Left lung (tissue), 14 donors: ENCODE measurements at places on chromosomes 16 and 17. TPM values are rescaled to one million over a fixed set of nuclear protein-coding genes. Genes with fewer than 3 reads are reported as not detected.

The CIBAR2 gene
- total RNA-seq = 9.6 TPM

- H3K4me1 ChIP-seq = no peaks in the 10 kb centered on the region
- H3K27ac ChIP-seq = no peak overlapping the region
- no peak overlapping the region for H3K4me3 ChIP-seq
- no peak for DNase-seq
- H3K27me3 ChIP-seq = no peaks in the 10 kb centered on the region
Measured at GRCh38 chr16:57032931-57033330, 43.6 kb downstream of the NLRC5 start.

DNA sequence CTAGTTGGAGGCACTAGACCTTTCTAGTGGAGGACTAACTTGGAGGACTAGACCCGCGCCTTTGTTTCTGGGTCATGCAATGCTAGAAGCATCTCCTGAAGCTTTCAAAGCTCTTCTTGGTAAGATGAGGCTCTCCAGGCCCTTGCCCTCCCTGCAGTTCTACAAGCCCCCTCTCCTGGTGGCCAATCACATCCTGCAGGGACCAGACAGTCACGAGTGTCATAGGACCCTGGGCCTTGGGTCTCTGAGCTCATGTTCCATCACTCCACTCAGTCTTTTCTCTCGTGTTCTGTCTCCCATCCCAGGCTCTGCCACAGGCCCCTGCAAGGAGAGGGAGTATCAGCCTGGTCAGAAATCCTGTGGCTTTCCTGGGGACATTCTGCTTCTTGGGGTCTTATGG lies 119.6 kb downstream of the CYLD start:
- H3K36me3 ChIP-seq = no peaks in the 10 kb centered on the region
- H3K27ac ChIP-seq = no peak overlapping the region
- DNase-seq = no peak

The MT3 gene
- total RNA-seq = not detected

GRCh38 chr17:32926183-32926582 lies 1.8 kb upstream of the TMEM98 start:
- H3K27me3 ChIP-seq = no peaks in the 10 kb centered on the region
- H3K4me3 ChIP-seq = no peak overlapping the region
- peaks cover 5% of the 10 kb centered on the region for H3K4me1 ChIP-seq
- no peak overlapping the region for H3K27ac ChIP-seq

The THOC6 gene
- total RNA-seq = 24.0 TPM

GRCh38 chr17:71423871-71424546 lies 696.8 kb upstream of the SOX9 start:
- H3K36me3 ChIP-seq = no peaks in the 10 kb centered on the region
- no peak overlapping the region for H3K27ac ChIP-seq
- no peak for DNase-seq
- no peaks in the 10 kb centered on the region for H3K4me1 ChIP-seq
- H3K27me3 ChIP-seq = no peaks in the 10 kb centered on the region
- H3K4me3 ChIP-seq = no peak overlapping the region

- H3K36me3 ChIP-seq = no peaks in the 10 kb centered on the region
- H3K4me1 ChIP-seq = no peaks in the 10 kb centered on the region
- no peak for DNase-seq
- no peak overlapping the region for H3K4me3 ChIP-seq
Measured at GRCh38 chr16:49120631-49121030, 161.0 kb downstream of the CBLN1 start.

- no peak overlapping the region for H3K27ac ChIP-seq
- no peaks in the 10 kb centered on the region for H3K4me1 ChIP-seq
- H3K27me3 ChIP-seq = no peaks in the 10 kb centered on the region
- no peaks in the 10 kb centered on the region for H3K36me3 ChIP-seq
Measured at GRCh38 chr17:66725956-66726355, 109.0 kb upstream of the CACNG5 start.

- no peaks in the 10 kb centered on the region for H3K36me3 ChIP-seq
- H3K4me1 ChIP-seq = no peaks in the 10 kb centered on the region
- no peak for DNase-seq
- H3K27ac ChIP-seq = no peak overlapping the region
- H3K27me3 ChIP-seq = no peaks in the 10 kb centered on the region
Measured at GRCh38 chr16:58399718-58400633, 7.7 kb downstream of the GINS3 start.

DNA sequence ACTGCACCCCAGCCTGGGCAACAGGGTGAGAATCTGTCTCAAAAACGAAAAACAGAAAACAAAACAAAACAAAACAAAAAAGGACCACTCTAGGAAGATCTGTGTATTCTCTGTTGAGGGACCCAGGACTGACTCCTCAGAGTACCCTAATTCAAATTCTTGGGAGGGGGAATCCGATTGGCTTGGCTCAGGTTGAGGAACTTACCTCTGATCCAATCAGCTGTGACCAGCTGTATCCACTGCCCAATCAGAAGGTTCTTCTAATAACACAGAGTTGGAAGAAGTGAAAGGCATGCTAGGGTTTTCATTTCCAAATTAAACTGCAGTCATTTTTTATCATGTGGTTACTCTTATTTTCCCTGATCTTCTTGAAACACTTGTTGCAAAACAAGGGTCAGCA lies 105.9 kb upstream of the CACNG3 start:
- H3K36me3 ChIP-seq = no peaks in the 10 kb centered on the region
- H3K4me1 ChIP-seq = no peaks in the 10 kb centered on the region
- no peaks in the 10 kb centered on the region for H3K27me3 ChIP-seq
- no peak overlapping the region for H3K27ac ChIP-seq
- DNase-seq = no peak
- no peak overlapping the region for H3K4me3 ChIP-seq

The CACNG4 gene
- 1.5 TPM for total RNA-seq

GRCh38 chr17:75827308-75828075 lies 16.7 kb downstream of the UNC13D start:
- H3K27ac ChIP-seq = peak overlapping the region; percentile 39
- peaks cover 92% of the 10 kb centered on the region for H3K36me3 ChIP-seq
- peak overlapping the region; percentile 7 for H3K4me3 ChIP-seq

GRCh38 chr16:24610416-24610755 lies 71.0 kb downstream of the RBBP6 start:
- no peak overlapping the region for H3K4me3 ChIP-seq
- no peak overlapping the region for H3K27ac ChIP-seq
- H3K27me3 ChIP-seq = peaks cover 4% of the 10 kb centered on the region
- no peak for DNase-seq
- no peaks in the 10 kb centered on the region for H3K36me3 ChIP-seq

GRCh38 chr17:75878174-75878998 lies at the start of gene TRIM47:
TSS of gene TRIM47 (minus strand) at chr17:75878581. CDS start at chr17:75878548, 33 bp downstream.
- DNase-seq = peak; percentile 70
- H3K27ac ChIP-seq = peak within 1 kb of the TSS; percentile 94
- peaks cover 23% of the 10 kb centered on the region for H3K4me1 ChIP-seq
- H3K36me3 ChIP-seq = peaks cover 22% of the 10 kb centered on the region

The FOXL1 gene
- 0.99 TPM for total RNA-seq

DNA sequence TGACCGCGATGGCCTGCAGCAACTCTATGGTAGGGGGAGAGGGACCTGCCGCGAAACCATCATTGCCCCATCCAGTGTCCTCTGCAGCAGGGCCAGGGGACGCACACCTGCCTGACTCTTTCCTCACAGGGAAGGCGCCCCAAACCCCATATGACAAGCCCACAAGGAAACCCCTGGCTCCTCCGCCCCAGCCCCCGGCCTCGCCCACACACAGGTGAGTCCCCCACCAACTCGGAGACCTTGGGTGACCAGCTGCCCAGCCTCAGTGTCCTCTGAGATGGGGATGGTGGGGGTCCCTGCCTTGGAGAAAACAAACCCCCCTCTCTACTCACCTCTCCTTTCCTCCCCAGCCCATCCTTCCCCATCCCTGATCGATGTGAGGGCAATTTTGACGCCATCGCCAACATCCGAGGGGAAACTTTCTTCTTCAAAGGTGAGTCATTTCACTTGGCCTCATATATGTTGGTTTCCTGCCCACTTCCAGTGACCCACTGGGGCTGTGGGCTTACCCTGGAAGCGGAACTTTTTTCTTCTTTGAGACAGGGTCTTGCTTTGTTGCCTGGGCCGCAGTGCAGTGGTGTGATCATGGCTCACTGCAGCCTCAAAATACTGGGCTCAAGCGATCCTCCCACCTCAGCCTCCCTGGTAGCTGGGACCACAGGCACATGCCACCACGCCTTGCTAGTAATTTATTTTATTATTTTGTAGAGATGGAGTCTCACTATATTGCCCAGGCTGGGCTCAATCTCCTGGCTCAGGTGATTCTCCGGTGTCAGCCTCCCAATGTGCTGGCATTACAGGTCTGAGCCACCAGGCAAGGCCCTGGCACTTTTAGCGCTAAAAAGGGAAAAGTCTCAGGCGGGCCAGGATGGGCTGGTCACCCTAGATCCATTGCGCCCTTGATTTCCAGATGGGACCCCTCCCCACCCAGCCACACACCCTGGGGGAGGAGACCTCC lies 8.0 kb upstream of the IL32 start:
- no peaks in the 10 kb centered on the region for H3K27me3 ChIP-seq
- DNase-seq = no peak
- H3K36me3 ChIP-seq = peaks cover 6% of the 10 kb centered on the region
- no peak overlapping the region for H3K4me3 ChIP-seq
- H3K27ac ChIP-seq = peak overlapping the region; percentile 86
- peaks cover 12% of the 10 kb centered on the region for H3K4me1 ChIP-seq

DNA sequence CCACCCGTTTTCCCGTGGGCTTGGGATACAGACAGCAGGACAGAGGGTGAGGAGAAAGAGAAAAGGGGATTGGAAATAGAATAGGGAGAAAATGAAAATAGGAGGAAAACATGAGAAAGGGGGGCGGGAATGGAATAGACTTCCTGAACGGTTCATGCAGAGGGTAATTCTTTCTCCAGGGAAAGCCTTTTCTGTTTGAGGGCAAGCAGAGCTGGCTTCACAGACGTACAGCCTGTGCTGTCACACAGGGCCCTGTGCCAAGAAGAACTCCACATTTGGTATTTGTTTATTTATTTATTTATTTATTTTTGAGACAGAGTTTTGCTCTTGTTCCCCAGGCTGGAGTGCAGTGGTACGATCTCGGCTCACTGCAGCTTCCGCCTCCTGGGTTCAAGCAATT lies 12.0 kb downstream of the MILR1 start:
- DNase-seq = no peak
- no peaks in the 10 kb centered on the region for H3K4me1 ChIP-seq
- no peaks in the 10 kb centered on the region for H3K27me3 ChIP-seq
- H3K27ac ChIP-seq = no peak overlapping the region
- H3K4me3 ChIP-seq = no peak overlapping the region
- no peaks in the 10 kb centered on the region for H3K36me3 ChIP-seq

DNA sequence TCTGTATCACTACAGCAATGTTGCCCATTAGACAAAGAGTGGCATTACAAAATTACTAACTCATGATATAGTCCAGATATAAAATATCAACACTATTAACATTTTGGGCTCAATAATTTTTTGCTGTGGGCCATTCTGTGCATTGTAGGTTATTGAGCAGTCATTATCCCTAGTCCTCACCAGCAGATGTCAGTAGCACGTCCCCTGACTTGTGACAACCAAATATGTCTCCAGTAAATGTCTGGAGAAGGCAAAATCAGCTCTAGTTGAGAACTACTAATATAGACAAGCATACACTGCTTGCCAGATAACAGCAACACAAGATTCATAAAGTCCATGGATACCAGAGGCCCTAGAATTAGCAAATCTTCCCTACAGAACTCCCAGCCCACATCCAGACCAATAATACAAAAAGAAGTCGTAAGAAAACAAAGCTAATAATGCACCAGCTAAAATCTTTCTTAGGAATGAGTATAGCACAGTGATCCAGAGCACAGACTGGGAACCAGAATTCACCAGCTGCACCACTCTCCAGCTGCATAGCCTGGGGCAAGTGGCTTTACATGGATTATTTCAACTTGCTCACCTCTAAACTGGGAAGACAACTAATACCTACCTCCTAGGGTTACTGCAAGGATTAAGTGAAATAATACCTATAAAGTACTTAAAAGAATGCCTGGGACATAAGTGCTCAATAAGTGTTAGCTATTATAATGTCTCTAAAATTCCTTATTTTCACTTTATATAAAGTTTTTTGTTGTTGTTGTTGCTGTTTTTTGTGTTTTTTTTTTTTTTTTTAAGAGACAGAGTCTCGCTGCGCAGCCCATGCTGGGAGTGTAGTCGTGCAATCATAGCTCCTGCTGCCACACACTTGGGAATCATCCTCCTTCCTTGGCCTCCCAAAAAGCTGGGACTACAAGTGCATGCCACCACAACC lies 23.7 kb downstream of the HELZ start:
- H3K4me3 ChIP-seq = no peak overlapping the region
- H3K27ac ChIP-seq = no peak overlapping the region
- DNase-seq = no peak
- peaks cover 30% of the 10 kb centered on the region for H3K4me1 ChIP-seq

The MYH8 gene
- total RNA-seq = not detected

The MLST8 gene
- 39.0 TPM for total RNA-seq

- H3K4me3 ChIP-seq = peak overlapping the region; percentile 41
- H3K4me1 ChIP-seq = peaks cover 18% of the 10 kb centered on the region
- peak overlapping the region; percentile 92 for H3K27ac ChIP-seq
- peaks cover 8% of the 10 kb centered on the region for H3K27me3 ChIP-seq
- H3K36me3 ChIP-seq = no peaks in the 10 kb centered on the region
- DNase-seq = no peak
Measured at GRCh38 chr16:55479430-55480140, 587 bp downstream of the MMP2 start.

GRCh38 chr16:27326738-27327585 lies 13.2 kb downstream of the IL4R start:
- H3K4me3 ChIP-seq = peak overlapping the region; percentile 22
- no peaks in the 10 kb centered on the region for H3K27me3 ChIP-seq
- H3K27ac ChIP-seq = peak overlapping the region; percentile 86
- H3K36me3 ChIP-seq = no peaks in the 10 kb centered on the region
- peak; percentile 54 for DNase-seq

The OR1F1 gene
- total RNA-seq = not detected

GRCh38 chr17:8062807-8063483 lies 24.1 kb downstream of the ALOX15B start:
- peaks cover 8% of the 10 kb centered on the region for H3K4me1 ChIP-seq
- H3K36me3 ChIP-seq = no peaks in the 10 kb centered on the region
- DNase-seq = no peak
- no peak overlapping the region for H3K27ac ChIP-seq
- H3K4me3 ChIP-seq = no peak overlapping the region
- peaks cover 33% of the 10 kb centered on the region for H3K27me3 ChIP-seq

The ZPBP2 gene
- not detected for total RNA-seq

DNA sequence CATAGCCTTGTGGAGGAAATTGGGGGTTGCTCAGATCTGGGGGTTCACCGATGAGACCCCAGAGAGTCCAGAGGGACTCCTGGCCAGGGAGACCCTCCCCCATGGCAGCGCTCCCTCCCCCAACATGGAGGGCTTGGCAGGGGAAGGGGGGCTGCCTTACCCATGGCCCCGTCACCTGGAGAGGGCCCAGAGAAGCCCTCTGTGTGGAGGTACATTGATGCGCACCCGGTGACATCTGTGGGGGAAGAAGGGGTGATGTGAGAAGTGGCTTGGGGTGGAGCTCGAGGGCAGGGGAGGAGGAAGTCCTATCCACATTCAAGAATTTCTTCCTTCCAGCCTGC lies 16.2 kb downstream of the ETV4 start:
- peaks cover 39% of the 10 kb centered on the region for H3K36me3 ChIP-seq
- peaks cover 16% of the 10 kb centered on the region for H3K4me1 ChIP-seq
- H3K27me3 ChIP-seq = no peaks in the 10 kb centered on the region
- H3K27ac ChIP-seq = peak overlapping the region; percentile 39

GRCh38 chr16:74999609-75000480 lies 1.0 kb downstream of the ZNRF1 start:
- DNase-seq = peak; percentile 36
- H3K27ac ChIP-seq = peak overlapping the region; percentile 78
- H3K4me3 ChIP-seq = peak overlapping the region; percentile 92
- peaks cover 3% of the 10 kb centered on the region for H3K4me1 ChIP-seq

GRCh38 chr17:67528751-67529436 lies 151.8 kb downstream of the PITPNC1 start:
- no peak overlapping the region for H3K4me3 ChIP-seq
- DNase-seq = peak; percentile 79
- H3K36me3 ChIP-seq = no peaks in the 10 kb centered on the region

GRCh38 chr17:81528651-81529436 lies 667 bp downstream of the FSCN2 start:
- DNase-seq = peak; percentile 73
- H3K27ac ChIP-seq = no peak overlapping the region
- no peaks in the 10 kb centered on the region for H3K4me1 ChIP-seq
